ENCODE measurements at places on chromosomes 5 and 9.

- no peak for DNase-seq
These were observed 74.3 kb downstream of the NDFIP1 start for GRCh38 chr5:142182840-142183239.

- no peak for DNase-seq
These were observed 15.2 kb upstream of the TERT start for GRCh38 chr5:1310118-1310517.

DNA sequence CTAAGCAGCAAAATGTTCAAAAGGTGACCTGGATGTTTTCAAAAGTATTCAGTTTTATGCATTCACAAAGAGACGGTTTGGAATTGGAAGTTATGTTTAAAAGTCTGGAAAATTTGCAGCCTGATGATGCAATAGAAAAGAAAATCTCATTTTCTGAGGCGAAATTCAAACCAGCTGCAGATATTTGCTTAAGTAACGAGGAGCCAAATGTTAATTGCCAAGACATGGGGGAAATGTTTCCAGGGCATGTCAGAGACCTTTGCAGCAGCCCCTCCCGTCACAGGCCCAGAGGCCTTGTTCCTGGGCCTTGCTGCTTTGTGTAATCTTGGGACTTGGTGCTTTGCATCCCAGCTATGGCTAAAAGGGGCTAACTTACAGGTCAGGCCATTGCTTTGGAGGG is 228.2 kb downstream of the MAN2A1 start:
- DNase-seq: no peak

GRCh38 chr5:178487911-178488600 is 102.1 kb downstream of the COL23A1 start:
- no peak for DNase-seq

GRCh38 chr5:173757403-173758209 is 130.5 kb upstream of the CPEB4 start:
- no peak for DNase-seq

GRCh38 chr9:84691634-84692033 is 22.1 kb downstream of the NTRK2 start:
- no peak for DNase-seq

- DNase-seq: no peak
These were observed 35.4 kb downstream of the ACTL7A start for GRCh38 chr9:108897324-108898096.

- no peak for DNase-seq
These were observed 938 bp downstream of the NINJ1 start for GRCh38 chr9:93132946-93133680.

- no peak for DNase-seq
These were observed 138.6 kb downstream of the ARL15 start for GRCh38 chr5:54171645-54172384.

- no peak for DNase-seq
These were observed 8.2 kb downstream of the PHYKPL start for GRCh38 chr5:178224403-178224802.

DNA sequence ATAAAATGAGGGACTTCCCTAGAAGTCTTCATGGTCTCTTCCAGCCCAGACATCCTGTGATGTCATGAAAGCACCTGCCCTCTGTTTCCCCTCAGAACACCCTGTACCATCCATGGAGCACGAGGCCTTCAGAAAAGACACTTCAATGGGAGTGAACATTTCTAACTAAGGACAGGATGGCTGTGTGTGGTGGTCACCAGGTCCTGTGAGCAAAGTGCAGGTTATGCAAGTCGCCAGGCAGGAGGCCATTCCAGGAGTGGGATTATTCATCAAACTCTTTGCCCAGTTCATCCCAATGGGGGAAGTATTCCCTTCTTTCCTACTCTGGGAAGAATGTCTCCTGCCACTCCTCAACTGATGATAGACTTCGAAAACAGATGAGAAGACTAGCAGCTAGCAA is 80.5 kb downstream of the SLC1A3 start:
- DNase-seq: no peak

DNA sequence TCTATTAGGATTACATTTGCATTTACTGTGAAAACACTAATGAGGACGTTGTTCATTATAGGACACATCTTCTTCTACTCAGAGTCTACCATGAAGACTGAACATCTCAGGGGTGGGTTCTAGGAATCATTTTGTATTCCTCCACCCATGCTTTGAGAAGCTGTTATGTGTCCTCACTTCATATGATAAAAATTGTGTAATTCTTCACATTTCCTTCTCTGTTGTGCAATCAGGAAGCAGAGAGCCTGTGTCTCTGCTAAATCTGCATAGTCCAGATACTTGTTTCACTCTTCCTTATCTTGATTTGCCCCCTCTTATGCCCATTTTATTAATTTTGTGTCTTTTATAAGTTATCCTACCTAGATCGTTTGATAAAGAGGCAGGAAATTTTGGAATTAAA is 97.8 kb upstream of the IQGAP2 start:
- no peak for DNase-seq

- DNase-seq: no peak
These were observed 24.1 kb upstream of the RPL26L1 start for GRCh38 chr5:172935096-172935495.

- no peak for DNase-seq
These were observed 229.8 kb downstream of the FANCC start for GRCh38 chr9:95087659-95088242.

- DNase-seq: no peak
These were observed 6.2 kb downstream of the GZMA start for GRCh38 chr5:55108661-55109060.

DNA sequence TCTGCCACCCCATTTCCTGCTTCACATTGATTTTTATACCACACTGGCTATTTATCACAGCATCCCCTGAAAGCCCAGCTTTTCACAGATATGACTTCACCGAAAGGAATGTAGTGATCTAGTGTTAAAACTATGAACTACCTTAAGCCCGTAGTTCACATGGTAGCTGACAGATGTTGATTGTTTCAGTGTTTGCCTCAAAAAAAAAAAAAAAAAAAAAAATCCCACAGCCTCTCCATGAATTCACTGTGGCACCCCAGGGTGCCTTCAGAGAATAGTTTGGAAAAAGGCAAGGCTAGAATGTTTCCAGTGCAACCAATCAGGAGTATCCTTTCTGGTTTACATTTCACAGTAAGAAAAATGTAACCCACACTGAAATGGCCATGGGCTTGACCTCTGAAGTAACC is 37.1 kb downstream of the GLIS3 start:
- no peak for DNase-seq

GRCh38 chr5:81601919-81602318 is 149.0 kb downstream of the SSBP2 start:
- no peak for DNase-seq

DNA sequence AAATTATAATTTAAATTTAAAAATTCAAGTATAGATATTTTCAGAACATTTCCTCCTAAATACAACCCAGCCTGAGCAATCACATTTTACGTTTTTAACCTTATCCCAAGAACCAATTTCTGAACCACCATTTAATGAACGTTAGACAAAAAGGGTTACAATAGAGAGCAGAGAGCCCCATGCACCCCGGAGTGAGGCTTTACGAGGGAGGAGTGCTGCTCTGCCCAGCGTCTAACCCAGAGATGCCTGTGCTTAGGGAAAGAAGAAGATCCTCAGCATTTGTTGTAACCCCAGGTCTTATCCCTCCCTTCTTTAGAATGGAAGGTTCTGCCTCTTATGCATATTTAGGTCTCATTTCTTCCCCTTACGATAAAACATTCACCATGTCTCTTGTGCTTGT is 169.1 kb downstream of the ICE1 start:
- DNase-seq: no peak

- DNase-seq: no peak
These were observed 42.0 kb downstream of the SSBP2 start for GRCh38 chr5:81708889-81709288.

GRCh38 chr9:69332067-69332685 is 7.2 kb downstream of the ENTREP1 start:
- DNase-seq: no peak

- DNase-seq: no peak
These were observed 72.7 kb upstream of the ASS1 start for GRCh38 chr9:130372057-130372456.
